Thymus (tissue), 14 donors: ENCODE measurements at places on chromosomes 11 and 22. TPM values are rescaled to one million over a fixed set of nuclear protein-coding genes. Genes with fewer than 3 reads are reported as not detected.

GRCh38 chr11:35083431-35084238 lies 55.3 kb upstream of the CD44 start:
- DNase-seq: no peak

DNA sequence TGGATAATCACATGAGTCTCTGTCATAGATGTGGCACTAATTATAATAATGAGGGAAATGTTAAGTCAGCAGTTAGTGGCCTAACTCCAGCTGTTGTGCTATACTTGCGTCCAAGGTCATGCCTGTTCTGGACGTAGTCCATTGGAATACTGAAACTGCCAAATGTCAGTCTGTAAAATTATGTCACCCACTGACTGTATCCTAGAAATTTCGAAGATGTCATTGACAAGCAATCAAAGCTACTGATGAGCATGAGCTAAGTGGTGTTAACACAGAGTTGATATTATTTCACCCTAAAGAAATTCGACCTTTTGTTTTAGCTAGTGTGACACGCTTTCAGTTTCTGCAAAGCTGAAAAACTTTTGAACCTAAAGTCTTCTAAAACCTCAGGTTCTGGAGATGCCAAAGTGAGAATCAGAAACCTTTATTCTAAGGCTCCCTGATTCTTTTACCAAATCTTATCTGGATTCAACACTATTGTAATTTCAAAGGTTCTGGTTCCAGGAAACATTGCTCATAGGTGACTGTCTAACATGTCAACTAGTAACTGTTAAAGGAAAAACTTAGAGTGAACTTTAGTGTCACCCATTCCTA lies 14.9 kb upstream of the ME3 start:
- DNase-seq: no peak

DNA sequence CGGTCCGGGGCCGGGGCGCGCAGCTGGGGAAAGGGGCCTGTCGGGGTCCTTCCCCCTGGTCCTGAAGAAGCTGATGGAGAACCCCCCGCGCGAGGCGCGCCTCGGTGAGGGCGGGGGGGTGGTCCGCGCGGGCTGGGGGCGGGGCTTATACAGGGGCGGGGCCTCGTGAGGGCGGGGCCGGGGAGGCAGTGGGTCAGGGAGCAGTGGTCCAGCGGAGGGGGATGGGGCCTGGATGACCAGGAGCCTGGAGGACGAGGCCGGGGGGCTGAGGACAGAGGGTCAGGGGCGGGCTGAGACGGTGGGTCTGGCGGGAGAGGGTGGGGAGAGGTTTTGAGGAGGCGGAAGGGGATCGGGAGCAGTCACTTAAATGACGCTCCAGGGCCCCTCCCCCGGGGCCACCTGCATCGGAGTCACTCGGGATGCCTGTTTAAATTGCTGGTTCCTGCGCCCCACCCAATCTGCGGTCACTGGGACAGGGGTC lies 396 bp downstream of the TEF start:
- peak; percentile 23 for DNase-seq

NRXN2 gene
- 1.6 TPM for polyA plus RNA-seq
